ENCODE measurements at places on chromosomes 1 and 21.

GRCh38 chr1:62058956-62059355 is 135.7 kb upstream of the L1TD1 start:
- DNase-seq, result no peak

- DNase-seq, result no peak
Measured at GRCh38 chr1:87179076-87179810, 149.4 kb upstream of the LMO4 start.

DNA sequence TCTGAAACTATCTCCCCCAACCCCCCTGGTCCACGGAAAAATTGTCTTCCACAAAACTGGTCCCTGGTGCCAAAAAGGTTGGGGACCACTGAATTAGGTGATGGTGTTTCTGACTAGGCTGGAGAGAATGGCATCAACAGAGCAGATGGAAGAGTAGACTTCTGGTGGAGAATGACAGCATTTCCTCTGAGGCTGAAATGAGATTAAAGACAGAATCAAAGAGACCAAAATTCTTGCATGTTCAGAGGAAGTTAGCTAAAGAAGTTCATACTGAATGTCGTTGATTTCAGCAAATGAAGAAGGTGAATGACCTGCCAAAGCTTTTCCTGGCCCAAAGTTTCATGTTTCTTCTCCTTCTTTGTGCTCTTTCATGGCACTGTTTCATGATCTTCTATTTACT is 188.2 kb upstream of the RUNX1 start:
- no peak for DNase-seq

DNA sequence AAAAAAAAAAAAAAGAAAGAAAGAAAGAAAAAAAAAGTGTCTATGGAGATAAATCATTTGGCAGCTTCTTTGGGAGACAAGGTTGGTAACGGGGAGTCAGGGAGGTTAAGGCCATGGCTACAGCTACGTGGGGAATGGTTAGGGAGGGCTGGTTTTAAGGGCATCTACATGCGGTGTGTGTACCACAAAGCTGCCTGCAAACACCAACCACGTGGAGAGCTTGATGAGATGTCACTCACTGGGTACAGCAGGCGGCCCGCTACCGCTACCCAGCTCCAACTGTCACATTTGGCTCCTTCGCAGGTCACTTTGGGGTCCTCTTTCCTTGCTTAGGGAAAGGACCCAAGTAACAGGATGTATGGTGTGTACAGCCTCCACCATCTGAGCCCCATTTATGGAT is 4.2 kb downstream of the NPPB start:
- no peak for DNase-seq

DNA sequence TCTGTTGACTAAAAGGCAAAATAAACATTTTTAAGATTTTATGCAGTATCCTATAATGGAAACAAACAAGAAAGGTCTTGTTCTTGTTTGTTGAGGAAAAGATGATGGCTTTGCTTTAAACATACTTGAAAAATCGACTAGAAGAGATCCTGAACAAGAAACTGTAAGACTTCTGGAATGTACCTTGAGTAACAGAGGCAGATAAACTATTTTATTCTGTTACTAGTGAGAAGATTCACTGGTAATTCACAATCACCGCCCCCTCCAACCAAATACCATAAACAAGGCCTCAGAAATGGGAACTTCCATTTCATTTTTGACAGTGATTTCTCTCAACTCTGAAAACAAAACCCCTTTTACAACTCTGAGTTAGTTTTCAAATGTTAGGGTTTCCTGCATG is 18.1 kb downstream of the TSEN15 start:
- no peak for DNase-seq

DNA sequence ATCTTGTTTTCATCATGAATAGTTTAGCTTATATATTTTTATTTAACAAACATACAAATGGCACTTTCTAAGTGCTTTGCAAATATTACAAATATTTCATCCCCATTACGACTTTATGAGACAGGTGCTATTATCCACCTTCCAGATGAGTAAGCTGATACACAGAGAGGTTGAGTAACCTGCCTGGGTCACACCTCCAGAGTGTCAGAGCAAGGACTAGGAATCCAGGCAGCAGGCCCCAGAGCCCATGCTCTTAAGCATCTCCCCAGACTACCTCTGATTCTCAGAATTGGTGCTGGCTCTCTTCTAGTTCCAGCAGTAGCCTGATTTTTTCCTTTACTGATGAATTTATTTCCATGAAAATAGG is 40.0 kb downstream of the EPHB2 start:
- DNase-seq, result no peak

DNA sequence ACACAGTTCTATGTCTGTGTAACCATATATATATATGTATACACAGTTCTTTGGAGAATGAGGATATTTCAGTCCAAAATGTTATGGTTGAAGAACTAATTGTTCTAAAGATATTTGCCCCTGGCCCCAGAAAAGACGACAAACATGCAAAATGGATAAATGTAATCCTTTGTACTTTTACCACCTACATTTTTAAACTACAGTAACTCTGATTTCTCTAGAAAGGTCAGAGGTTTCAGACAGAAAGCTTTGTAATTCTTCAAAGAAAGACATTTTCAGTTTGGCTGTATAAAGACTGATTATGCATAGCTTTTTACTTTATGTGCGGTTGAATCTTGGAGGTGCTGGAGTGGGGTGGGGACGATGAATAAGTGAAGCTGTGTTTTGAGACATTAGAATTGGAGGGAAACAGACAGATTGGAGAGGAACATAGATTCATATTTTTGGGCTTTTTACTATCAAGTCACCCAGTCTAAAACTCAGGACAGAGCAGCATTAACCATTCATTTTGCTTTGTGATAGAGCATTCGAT is 16.6 kb downstream of the NFIA start:
- DNase-seq, result no peak

GRCh38 chr1:65725064-65725463 is 67.6 kb upstream of the PDE4B start:
- no peak for DNase-seq

DNA sequence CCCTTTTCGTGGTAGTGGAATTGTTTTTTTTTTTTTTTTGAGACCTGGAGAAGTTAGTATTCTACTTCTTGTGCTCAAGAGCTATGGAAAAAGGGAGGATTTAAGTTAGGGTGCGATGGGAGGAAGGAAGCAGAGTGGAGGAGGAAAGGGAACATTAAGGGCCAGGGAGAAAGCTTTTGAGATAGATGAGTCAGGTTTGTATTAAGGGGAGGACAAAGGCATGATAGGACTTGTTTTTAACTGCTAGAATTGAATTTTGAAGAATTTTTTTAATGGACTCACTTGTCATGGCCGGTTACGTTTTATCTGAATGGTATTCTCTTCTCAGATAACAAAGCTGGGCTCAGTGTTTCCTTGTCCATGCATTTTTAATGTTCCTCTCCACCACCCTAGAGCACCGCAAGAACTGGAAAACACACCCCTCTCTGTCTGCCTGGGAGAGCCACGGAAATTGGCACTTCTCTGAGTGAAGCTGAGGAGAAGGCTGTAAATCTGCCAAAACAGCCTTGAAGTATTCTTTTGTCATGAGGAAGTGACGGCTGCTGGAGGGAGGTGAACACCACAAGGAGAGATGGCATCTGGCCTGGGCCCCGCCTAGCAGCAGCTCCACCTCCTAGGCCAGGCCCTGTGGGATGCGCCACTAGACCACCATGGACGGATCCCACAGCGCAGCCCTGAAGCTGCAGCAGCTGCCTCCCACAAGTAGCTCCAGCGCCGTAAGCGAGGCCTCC is 3.5 kb downstream of the NIPAL3 start:
- DNase-seq, result no peak

DNA sequence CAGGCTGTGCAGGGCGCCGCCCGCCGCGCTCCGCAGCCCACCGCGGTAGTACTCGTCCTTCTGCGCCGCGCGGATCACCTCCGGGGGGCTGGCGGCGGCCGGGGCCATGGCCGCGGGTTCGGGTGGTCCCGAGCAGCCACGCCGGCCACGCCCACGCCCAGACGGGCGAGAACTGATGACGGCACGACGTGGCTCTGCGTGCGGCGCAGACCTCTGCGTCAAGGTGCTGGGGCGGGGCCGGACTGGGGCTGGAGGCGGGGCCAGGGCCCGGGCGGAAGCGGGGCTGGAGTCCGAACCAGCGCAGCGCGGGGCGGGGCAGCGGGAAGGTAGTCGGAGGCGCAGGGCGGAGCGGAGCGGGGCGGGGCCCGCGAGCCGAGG is at the start of gene PEX10:
Gene PEX10 (minus strand): TSS at position 170 of the 378 bp plus-strand sequence. CDS start 62 bp downstream, at position 108.
- DNase-seq, result peak; percentile 99

DNA sequence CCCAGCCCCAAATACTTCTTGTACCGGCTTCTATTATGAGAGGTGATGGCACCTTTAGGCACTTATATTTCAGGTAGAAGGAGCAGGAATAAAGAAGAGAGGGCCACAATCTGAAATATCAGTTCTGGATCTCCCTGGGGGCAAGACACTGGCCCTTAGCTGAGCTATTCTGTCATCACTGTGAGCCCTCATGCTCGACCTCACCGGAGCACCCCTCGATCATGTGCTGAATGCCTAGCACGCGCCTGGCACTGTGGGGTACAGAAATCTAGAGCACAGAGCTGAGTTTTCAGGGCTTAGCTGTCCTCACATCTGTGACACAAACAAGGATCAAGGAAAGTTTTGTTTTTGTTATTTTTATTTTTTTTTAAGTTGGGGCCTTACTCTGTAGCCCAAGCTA is 7.6 kb upstream of the MX1 start:
- DNase-seq, result peak; percentile 6

GRCh38 chr1:47712596-47713299 is 274.9 kb downstream of the FOXD2 start:
- DNase-seq, result peak; percentile 13

- DNase-seq, result no peak
Measured at GRCh38 chr1:241408170-241408569, 51.2 kb upstream of the RGS7 start.

- DNase-seq, result no peak
Measured at GRCh38 chr1:12188115-12188514, 21.3 kb downstream of the TNFRSF1B start.

DNA sequence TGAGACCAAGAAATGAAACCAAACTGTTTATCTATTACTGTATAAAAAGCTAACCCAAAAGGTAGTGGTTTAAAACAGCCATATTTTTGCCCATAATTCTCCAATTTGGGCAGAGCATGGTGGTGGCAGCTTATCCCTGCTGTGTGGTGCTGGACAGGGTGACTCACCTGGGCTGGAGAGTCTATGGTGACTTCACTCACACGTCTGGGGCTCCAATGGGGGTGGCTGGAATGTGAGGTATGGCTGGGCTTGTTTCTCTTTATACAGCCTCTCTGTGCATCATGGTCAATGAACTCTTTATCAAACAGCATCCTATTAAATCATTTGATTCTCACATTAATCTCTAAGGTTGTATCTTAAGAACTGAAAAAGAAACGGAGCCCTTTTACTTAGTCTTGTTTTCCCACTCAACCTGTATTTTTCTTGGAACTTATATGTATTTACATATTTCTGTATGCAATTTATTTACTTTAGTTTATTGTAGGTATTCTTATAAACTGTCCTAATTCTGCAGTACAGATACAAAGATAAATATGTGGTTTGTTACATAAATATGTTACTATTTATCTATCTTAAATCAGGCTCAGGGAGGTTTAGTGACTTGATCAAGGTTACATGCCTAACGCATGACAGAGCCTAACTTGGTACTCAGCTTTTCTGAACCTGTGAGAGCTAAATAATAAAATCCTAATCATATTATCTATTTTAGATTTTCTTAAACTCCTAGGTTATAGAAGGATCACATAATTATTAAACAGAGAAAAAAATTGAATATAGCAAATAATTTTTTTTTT is 37.5 kb upstream of the WLS start:
- no peak for DNase-seq

DNA sequence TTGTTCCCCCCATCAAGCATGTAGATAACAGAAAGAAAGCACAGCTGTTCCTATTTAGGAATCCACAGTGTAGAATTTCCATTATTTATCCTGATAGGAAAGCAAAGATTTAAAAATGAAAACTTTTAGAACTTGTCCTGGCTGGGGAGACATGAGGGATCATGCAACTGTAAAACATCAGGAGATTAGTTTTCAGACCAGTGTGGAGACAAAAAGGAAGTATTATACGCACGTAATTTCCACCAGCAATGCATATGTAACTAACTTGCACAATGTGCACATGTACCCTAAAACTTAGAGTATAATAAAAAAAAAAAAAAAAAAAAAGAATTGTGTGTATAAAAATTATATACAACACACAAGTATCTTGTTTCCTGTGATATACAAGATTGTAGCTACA is 172.4 kb downstream of the NEGR1 start:
- DNase-seq, result no peak

GRCh38 chr1:202801175-202801574 is 7.0 kb downstream of the KDM5B start:
- no peak for DNase-seq

- no peak for DNase-seq
Measured at GRCh38 chr1:201138311-201138840, 11.4 kb upstream of the ASCL5 start.

GRCh38 chr1:27719286-27720251 is 6.2 kb upstream of the FAM76A start:
- no peak for DNase-seq

GRCh38 chr1:231605149-231606100 is 21.2 kb upstream of the DISC1 start:
- no peak for DNase-seq

- DNase-seq, result no peak
Measured at GRCh38 chr1:168879896-168880734, 151.1 kb upstream of the DPT start.

All from activated CD8-positive, alpha-beta memory T cell treated with anti-CD3 and anti-CD28 coated beads, Interleukin-2, amount 50 U/mL, for 48 hours (primary cell).